ENCODE measurements at places on chromosomes 6 and 20.
A peak's percentile ranks its signal among the peaks of the same experiment; 100 is the strongest.

GRCh38 chr6:29663300-29664042, 6.6 kb downstream of the MOG start:
- no peak for DNase-seq

DNA sequence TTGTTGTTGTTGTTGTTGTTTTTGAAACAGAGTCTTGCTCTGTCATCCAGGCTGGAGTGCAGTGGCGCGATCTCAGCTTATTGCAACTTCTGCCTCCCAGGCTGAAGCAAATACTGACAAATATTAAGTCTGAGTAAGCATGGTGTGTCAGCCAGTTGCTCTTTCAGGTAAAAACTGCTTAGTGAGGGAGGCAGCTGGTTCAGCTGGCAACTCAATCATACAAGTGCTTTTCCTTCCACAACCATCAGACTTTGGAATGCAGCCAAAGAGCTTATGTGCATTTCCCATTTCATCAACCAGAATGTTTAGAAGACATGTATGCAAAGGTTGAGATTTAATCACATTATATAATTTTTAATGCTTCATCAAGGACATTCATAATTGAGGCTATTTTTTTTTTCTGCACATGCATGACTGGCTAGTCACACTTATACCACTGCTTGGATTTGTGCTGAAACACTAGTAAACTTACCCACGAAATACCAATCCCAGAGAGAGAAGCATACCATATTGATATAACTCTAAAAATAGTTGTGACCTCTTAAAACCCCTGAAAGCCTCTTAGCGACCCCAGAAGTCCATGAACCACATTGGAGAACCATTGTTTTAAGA, 56.0 kb downstream of the CLIC5 start:
- DNase-seq: no peak

- DNase-seq: no peak
These were observed 95.7 kb upstream of the MYLIP start for GRCh38 chr6:16033214-16033613.

GRCh38 chr20:15706719-15707118, 866.5 kb downstream of the KIF16B start:
- no peak for DNase-seq

DNA sequence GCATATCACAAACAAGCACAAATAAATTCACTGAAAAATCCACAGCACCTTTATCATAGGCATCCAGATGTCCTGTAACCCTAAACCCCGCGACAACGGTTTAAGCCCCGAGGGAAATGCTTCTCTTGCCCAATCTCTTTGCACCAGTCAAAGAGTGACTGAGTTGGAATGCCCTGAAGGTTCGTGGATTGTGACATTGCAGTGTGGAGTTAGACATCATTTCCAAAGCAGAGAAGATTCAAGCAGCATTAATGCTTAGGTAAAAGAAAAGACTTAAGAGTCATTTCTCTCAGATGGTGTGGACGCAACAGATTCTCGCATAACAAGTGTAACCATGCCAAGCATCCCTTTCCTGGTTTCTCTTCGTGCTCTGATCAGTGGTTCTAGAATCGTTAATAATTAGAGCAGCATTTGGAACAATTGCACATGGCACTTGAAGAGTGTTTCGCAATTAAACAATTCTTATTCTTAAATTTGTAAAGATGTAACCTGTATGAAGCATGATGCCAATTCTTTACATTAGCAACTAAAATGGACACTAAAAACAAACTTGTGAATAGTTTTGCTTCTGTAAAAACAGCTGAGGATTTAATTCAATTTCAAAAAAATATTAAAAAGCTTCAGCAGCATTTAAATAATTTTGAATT, 121.6 kb downstream of the HIVEP2 start:
- DNase-seq: no peak

DNA sequence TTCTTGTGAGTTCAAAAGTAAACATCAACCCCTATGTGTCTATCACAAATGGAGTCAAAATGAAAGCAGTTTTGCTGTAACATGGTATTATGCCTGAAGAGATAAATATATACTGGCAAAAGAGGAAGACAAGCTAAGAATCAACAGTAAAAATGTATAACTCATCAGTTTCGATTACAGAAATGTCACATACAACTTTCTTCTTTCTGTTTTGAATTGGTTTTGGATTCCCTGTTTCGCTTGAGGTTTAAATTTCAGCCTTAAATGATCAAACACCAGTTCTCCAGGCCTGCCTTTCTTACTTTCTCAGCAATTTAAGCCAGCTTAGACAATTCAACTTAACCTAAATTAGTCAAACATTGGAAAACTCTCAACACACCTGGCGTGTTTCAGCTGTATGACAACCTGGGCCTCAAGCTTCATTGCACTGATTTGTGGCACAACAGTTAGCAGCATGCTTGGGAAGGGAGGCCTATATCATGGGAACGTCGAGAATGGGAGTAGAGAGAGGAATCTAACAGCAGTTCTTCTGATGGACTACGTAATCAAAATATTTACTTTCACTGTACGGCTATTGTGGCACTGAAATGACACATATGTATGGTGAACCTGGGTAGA, 51.9 kb upstream of the MARCKS start:
- peak; percentile 84 for DNase-seq

- DNase-seq: no peak
These were observed 198.5 kb downstream of the ADGRG6 start for GRCh38 chr6:142500250-142500786.

GRCh38 chr6:14824484-14825275, 421.2 kb upstream of the JARID2 start:
- peak; percentile 16 for DNase-seq

- DNase-seq: no peak
These were observed 176.2 kb downstream of the ASCC3 start for GRCh38 chr6:100704961-100705360.

DNA sequence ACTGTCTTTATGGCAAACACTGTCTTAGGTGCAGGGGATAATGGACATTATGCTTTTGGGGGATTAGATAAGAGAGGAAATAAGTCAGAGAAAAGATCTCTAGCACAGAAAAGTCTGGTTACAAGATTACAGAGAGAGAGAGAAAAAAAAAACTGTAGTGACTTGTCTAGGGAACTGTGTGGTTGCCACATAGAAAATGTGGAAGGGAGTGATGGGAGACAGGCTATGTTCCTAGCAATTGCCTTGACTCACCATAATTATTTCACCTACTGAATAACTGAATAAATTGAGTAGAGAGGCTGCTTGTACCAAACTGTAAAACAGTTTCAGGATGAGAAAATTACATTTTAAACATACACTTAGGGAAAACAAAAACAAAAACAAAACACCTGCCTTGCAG, 229.7 kb downstream of the LAMA2 start:
- no peak for DNase-seq

DNA sequence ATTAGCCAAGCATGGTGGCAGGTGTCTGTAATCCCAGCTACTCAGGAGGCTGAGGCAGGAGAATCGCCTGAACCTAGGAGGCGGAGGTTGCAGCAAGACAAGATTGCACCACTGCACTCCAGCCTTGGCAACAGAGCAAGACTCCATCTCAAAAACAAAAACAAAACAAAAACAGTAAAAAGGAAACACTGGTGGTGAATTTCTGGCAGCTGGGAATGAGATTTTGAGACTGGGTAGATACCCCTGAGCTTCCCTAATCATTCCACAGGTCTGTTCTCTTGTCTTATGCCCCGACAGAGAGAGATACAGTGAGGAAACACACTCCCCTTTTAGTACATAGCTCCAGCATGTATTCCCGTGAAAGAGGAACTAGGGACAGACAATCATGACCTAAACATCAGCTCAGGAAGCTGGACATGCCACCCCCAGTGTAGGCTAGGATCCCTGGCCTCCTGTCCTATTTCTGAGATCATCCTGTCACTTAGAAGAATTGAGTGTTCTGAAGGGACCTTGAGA, 9.6 kb downstream of the MAN1A1 start:
- peak; percentile 59 for DNase-seq
